ENCODE measurements at places on chromosomes 4 and X. TPM values are rescaled to one million over a fixed set of nuclear protein-coding genes. Genes with fewer than 3 reads are reported as not detected.

The SPANXN4 gene
- total RNA-seq: not detected

The TRO gene
- 4.8 TPM for total RNA-seq

The ANK2 gene
- 3.3 TPM for total RNA-seq

The SRPX gene
- total RNA-seq: not detected

The HPRT1 gene
- 126 TPM for total RNA-seq

The PLRG1 gene
- total RNA-seq: 123 TPM

The ACTRT1 gene
- not detected for total RNA-seq

The MAMLD1 gene
- 1.5 TPM for total RNA-seq

The UGT2B10 gene
- total RNA-seq: not detected

The S100G gene
- not detected for total RNA-seq

- no peaks in the 10 kb centered on the region for H3K36me3 ChIP-seq
- no peak overlapping the region for H3K27ac ChIP-seq
- DNase-seq: no peak
- peaks cover 3% of the 10 kb centered on the region for H3K27me3 ChIP-seq
Observed at GRCh38 chr4:119585771-119586170, 42.8 kb downstream of the PDE5A start.

GRCh38 chrX:16465081-16465876 lies 184.7 kb upstream of the S100G start:
- H3K4me3 ChIP-seq: no peak overlapping the region
- H3K27ac ChIP-seq: no peak overlapping the region
- H3K27me3 ChIP-seq: no peaks in the 10 kb centered on the region
- H3K4me1 ChIP-seq: no peaks in the 10 kb centered on the region
- no peak for DNase-seq
- H3K36me3 ChIP-seq: no peaks in the 10 kb centered on the region

DNA sequence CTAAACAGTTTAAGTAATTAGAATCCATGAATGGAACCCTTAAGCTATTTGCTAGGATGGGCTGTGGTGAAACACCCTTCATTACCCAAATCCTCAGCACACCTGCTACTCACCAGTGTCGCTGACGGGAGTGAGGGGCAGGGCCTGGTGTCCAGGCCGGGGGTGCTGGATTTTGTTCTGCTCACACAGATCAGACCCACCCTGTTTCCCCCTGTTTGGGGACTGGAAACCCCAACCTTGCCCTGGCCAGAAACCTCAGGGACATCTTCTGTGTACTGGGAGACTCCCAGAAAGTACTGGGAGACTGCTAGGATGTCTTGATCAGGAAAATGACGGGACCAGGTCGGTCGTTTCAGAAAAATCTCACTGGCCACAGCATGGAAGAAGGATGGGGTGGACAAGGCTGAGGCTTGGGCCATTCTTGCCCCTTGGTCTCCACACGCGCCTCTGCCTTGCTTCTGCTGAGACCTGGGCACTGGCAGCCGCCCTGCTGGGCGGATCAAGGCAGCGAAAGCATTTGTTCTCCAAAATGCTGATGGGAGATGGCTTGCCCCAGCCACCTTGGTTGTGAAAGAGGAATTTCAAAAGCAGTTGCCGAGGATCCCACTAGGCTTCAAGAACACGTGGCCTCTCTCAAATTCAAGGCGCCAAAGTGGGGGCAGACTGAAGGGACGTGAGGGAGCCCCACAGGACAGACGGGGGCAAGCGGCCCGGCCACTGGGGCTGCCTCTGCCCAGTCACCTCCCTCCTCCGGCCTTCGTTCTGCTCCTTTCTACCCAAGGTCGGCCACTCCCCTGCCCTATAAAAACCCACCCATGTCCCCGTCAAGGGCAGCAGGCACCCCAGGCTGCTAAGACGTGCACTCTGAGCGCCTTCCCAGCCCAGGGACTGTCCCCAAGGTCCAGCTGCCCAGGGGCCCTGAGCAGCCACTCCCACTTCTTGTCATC lies 23.5 kb upstream of the PDE6B start:
- peaks cover 19% of the 10 kb centered on the region for H3K4me1 ChIP-seq
- H3K36me3 ChIP-seq: no peaks in the 10 kb centered on the region
- H3K4me3 ChIP-seq: no peak overlapping the region
- peaks cover 12% of the 10 kb centered on the region for H3K27me3 ChIP-seq
- H3K27ac ChIP-seq: no peak overlapping the region

GRCh38 chr4:168885400-168885799 lies 124.7 kb downstream of the CBR4 start:
- no peak overlapping the region for H3K27ac ChIP-seq
- no peak for DNase-seq
- peaks cover 5% of the 10 kb centered on the region for H3K36me3 ChIP-seq
- no peak overlapping the region for H3K4me3 ChIP-seq
- peaks cover 9% of the 10 kb centered on the region for H3K27me3 ChIP-seq

- peaks cover 20% of the 10 kb centered on the region for H3K36me3 ChIP-seq
- peak within 1 kb of the TSS; percentile 94 for H3K4me3 ChIP-seq
- peak within 1 kb of the TSS; percentile 94 for H3K27ac ChIP-seq
- peaks cover 41% of the 10 kb centered on the region for H3K4me1 ChIP-seq
Observed at GRCh38 chr4:54064317-54065111, at the start of gene CHIC2. Gene CHIC2, minus strand, starts transcription at chr4:54064605. Its CDS starts 305 bp downstream, at chr4:54064300.

- H3K4me3 ChIP-seq: no peak overlapping the region
- no peaks in the 10 kb centered on the region for H3K27me3 ChIP-seq
- H3K4me1 ChIP-seq: no peaks in the 10 kb centered on the region
- DNase-seq: no peak
Observed at GRCh38 chr4:117699595-117699994, 334.7 kb upstream of the NDST3 start.

- H3K4me1 ChIP-seq: no peaks in the 10 kb centered on the region
- no peak overlapping the region for H3K4me3 ChIP-seq
- H3K27ac ChIP-seq: no peak overlapping the region
- H3K27me3 ChIP-seq: no peaks in the 10 kb centered on the region
- H3K36me3 ChIP-seq: no peaks in the 10 kb centered on the region
Observed at GRCh38 chr4:91751961-91752360, 551.8 kb upstream of the GRID2 start.

GRCh38 chrX:136779346-136779781 lies 1.4 kb downstream of the ARHGEF6 start:
- H3K4me3 ChIP-seq: peak overlapping the region; percentile 89
- peak; percentile 38 for DNase-seq
- H3K27me3 ChIP-seq: no peaks in the 10 kb centered on the region
- peaks cover 71% of the 10 kb centered on the region for H3K4me1 ChIP-seq

- H3K27ac ChIP-seq: no peak overlapping the region
- H3K36me3 ChIP-seq: no peaks in the 10 kb centered on the region
- H3K4me1 ChIP-seq: no peaks in the 10 kb centered on the region
Observed at GRCh38 chr4:59060895-59061294, 1950.7 kb upstream of the IGFBP7 start.

- H3K27ac ChIP-seq: no peak overlapping the region
- peaks cover 2% of the 10 kb centered on the region for H3K4me1 ChIP-seq
- H3K4me3 ChIP-seq: no peak overlapping the region
- DNase-seq: no peak
Observed at GRCh38 chr4:69742596-69742995, 17.8 kb downstream of the SULT1B1 start.

DNA sequence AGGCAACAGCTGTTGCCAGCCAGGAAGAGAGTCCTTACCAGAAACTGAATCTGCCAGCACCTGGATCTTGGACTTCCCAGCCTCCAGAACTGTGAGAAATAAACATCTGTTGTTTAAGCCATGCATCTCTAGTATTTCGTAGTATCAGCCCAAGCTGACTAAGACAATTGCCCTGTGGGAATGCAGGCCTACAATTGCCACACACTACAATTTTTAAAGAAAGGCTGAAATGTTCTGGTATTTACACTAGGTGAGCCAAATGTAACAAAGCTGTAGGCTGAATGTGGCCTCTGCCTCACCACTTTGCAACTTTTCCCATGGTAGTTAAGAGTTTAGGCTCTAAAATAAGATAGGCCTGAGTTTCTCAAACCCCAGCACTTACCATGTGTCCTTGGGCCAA lies 59.1 kb downstream of the SPATA18 start:
- H3K27ac ChIP-seq: no peak overlapping the region
- no peak overlapping the region for H3K4me3 ChIP-seq
- H3K4me1 ChIP-seq: no peaks in the 10 kb centered on the region
- no peaks in the 10 kb centered on the region for H3K36me3 ChIP-seq
- no peak for DNase-seq
